ENCODE measurements at places on chromosomes 12 and 14. TPM values are rescaled to one million over a fixed set of nuclear protein-coding genes. Genes with fewer than 3 reads are reported as not detected.

GRCh38 chr12:27012982-27013255 lies 1.3 kb downstream of the TM7SF3 start:
- DNase-seq: no peak
- no peaks in the 10 kb centered on the region for H3K36me3 ChIP-seq
- H3K4me3 ChIP-seq: no peak overlapping the region
- H3K4me1 ChIP-seq: peaks cover 33% of the 10 kb centered on the region
- H3K27ac ChIP-seq: no peak overlapping the region

DNA sequence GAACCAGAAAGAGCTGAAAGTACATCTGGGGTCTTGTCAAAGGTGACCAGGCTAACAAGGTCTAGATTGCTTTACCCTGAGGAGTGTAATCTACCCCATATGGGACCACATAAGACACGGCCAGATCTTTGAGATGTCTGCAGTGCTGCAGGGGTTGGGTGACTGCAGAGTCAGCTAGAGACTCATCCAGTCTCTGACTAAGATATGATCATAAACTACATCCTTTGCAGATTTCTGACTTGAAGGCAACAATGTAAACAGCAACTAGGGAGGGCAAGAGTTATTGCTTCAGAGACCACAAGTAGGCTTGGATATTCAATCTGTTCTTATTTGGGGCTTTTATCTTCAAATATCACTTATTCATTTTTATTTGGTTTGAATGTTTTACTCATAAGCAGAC lies 1080.5 kb upstream of the FOXG1 start:
- no peaks in the 10 kb centered on the region for H3K27me3 ChIP-seq
- H3K4me3 ChIP-seq: no peak overlapping the region
- H3K36me3 ChIP-seq: no peaks in the 10 kb centered on the region
- DNase-seq: no peak
- H3K27ac ChIP-seq: no peak overlapping the region

DNA sequence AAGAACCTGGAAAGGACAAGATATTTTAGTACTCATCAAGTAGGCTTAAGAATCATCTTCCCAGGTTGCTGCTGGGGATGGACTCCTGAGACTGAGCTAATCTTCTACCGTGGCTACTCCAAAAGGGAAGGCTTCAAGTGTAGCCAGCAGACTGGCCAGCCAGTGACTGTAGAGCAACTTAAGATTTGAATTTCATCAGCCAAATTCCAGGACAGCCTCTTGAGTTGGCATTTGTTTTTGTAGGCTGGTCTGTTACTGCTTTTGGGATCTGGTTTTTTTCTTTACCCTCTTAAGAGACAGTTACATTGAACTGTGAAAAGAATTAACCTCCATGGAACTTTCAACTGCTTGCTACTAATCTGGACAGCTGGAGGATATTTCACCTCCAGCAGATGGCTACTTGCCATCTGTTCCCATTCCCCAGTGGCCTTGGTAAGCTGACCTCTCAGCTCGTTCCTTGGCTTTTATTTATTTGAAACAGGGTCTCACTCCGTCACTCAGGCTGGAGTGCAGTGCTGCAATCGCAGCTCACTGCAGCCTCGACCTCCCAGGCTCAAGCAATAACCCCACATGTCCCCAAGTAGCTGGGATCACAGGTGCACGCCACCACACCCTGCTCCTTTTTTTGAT lies 20.7 kb downstream of the VTI1B start:
- no peak overlapping the region for H3K27ac ChIP-seq
- H3K4me3 ChIP-seq: no peak overlapping the region
- H3K27me3 ChIP-seq: no peaks in the 10 kb centered on the region
- no peak for DNase-seq
- peaks cover 4% of the 10 kb centered on the region for H3K4me1 ChIP-seq

GRCh38 chr14:86237733-86238132 lies 707.8 kb downstream of the FLRT2 start:
- H3K36me3 ChIP-seq: no peaks in the 10 kb centered on the region
- DNase-seq: no peak
- H3K4me1 ChIP-seq: no peaks in the 10 kb centered on the region
- H3K27me3 ChIP-seq: no peaks in the 10 kb centered on the region
- H3K27ac ChIP-seq: no peak overlapping the region

- H3K36me3 ChIP-seq: no peaks in the 10 kb centered on the region
- no peak overlapping the region for H3K4me3 ChIP-seq
- H3K27ac ChIP-seq: no peak overlapping the region
Observed at GRCh38 chr14:81766321-81766915, 232.8 kb upstream of the SEL1L start.

NR4A1 gene
- 854 TPM for total RNA-seq

PPP4R3A gene
- total RNA-seq: 64.3 TPM

CATSPERB gene
- 1.0 TPM for total RNA-seq

DNAJC22 gene
- total RNA-seq: 0.83 TPM

POTEG gene
- not detected for total RNA-seq

TOX4 gene
- 66.6 TPM for total RNA-seq
